ENCODE measurements at places on chromosomes 3 and 15.

DNA sequence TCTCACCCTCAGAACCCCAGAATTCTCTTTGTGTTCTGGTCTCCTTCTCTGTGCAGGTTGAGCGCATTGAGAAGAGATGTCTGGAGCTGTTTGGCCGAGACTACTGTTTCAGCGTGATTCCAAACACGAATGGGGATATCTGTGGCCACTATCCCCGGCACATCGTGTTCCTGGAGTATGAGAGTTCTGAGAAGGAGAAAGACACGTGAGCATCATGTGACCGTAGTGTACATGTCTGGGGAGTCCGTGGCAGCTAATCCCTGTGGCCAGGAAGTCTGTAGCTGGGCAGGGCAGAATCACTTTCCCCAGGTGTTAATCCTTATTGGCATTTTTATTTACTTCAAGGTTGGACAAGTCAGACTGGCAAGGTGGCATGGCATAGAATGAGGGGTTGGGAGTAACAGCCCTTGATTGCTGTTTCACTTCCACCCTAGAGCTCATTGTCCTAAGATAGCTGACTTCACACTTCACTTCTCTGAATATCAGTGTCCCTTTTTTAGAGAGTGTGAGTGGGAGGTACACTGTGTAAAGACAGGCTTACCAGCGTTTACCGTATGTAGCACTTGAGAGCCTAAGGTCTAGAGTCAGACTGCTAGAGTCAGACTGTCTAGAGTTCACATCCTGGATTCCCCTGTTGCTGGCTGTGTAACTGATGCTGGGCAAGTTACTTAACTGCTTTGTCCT lies 4.4 kb downstream of the MTMR14 start:
- DNase-seq: no peak

DNA sequence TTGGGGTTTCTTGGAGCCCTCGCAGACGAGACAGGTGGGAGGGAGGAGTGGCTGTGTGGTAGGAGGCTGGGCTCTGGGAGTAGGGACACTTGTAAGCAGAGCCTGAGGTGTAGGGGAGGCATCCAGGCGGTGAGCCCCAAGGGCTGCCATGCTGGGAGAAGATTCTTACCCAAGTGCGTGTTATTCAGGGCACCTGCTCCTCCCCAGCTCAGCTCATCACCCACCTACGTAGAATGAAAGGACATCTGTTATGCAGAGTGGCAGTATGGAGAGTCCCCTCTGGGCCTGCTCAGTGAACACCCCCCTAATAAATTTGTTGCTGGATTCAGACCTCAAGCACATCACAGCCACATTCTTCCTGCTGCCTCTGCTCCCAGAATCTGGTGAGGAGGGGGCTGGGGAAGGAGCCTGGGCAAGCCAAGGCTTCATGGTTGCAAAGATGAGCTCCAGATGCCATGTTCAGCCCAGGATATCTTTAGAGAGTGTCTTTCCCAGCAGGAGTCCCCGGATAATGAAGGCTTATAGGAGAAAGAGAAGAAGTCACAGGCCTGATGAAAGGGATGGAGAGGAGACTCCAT lies 261.8 kb downstream of the EPHB1 start:
- DNase-seq: no peak

DNA sequence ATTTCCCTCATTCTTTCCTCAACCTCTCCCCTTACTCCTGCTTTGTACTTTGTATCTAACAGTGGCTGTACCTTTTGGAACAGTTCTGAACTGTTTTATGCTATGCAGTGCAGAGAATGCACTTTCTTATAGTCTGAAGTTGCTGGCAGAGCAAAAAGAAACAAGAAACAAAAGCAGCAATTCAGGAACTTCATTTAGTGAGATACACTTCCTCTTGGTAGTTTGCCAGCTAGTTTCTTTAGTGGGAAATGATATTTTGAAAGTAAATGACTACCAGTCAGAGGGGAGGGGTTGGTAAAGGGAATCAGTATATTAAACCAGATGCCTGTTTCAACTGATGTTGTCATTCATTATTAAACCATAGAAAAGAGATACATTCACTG lies 55.0 kb upstream of the CHD2 start:
- no peak for DNase-seq

DNA sequence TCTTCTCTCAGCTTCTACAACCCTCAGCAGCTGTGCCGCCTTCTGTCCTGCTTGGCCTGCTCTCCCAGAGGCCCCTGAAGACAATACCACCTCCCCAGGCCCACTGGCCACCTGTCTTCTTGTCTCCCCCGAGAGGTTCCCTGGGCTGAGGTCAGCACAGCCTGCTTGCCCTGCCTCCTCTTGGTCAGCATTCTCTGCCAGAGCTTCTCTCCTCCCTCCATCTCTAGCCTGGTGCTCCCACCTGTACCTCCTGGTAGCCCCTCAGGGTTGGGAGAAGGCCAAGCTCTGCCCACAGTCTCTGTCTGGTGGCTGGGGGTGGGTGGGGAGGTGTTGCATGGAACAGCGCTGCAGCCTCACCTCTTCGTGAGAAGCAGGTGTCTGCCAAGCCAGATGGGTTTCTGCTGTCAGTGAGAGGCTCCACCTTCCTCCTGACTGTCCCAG lies 5.6 kb upstream of the ISLR start:
- no peak for DNase-seq

GRCh38 chr3:181712226-181712552 lies 464 bp downstream of the SOX2 start:
- no peak for DNase-seq

DNA sequence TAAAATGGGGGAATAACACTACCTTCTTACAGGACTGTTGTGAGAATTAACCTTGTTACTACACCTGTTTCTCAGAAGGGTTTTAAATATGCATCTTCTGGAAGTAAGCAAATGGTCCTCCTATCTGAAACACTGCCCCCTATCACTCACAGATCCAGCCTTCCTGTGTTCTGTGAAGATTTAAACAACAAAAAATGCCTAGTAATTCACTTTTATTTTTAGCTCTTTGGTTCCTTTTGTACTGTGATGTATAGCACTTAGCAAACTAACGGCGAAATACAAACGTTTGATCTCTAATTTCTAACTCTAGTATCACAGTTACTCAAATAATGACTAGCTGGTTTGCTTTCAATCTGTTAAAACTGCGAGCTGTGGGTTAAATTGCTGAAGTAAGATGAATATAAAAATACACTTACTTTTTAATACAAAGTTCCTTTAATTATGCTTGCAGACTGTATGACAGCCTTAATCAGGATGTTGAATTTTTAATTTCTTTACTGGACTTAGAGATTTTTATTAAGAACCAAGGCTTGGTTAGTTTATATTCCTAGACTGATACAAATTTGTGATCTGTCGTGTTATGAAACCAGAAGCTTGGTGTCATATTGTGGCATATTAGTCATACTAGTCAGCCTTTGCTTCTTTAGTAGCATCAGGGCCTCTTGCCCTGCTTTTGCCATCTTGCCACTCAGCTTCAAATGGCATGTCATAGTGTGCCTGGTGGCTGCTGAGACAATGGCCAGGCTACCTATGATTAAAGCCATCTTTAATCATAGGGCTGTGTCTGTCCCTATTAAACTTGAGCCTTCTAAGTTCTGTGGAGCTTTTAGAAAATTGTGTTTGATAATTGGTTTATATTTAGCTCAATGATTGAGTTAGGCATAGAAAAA lies 9.2 kb downstream of the EIF3J start:
- no peak for DNase-seq

DNA sequence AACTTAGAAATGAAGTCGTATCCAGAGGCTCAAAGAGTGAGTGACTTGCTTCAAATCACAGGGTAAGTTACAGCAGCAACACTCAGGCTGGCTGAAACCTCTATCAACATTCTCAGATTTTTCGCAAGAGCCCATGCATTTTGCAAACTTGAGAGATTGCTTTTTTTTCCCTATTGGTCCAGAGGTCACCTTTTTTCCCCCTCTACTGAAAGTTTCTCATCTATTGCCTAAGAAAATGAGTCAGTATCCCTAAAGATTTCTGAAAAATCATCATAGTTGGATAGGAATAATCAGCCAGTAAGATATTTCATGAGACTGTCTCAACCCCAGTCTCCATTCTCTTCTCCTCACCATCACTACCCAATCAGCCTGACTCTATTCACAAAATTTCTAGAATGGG lies 410.6 kb downstream of the FOXP1 start:
- no peak for DNase-seq

GRCh38 chr3:179544981-179545645 lies 17.6 kb upstream of the ACTL6A start:
- no peak for DNase-seq

GRCh38 chr3:45486926-45487325 lies 98.5 kb downstream of the LARS2 start:
- DNase-seq: no peak

GRCh38 chr3:12235691-12236090 lies 53.2 kb upstream of the PPARG start:
- no peak for DNase-seq

DNA sequence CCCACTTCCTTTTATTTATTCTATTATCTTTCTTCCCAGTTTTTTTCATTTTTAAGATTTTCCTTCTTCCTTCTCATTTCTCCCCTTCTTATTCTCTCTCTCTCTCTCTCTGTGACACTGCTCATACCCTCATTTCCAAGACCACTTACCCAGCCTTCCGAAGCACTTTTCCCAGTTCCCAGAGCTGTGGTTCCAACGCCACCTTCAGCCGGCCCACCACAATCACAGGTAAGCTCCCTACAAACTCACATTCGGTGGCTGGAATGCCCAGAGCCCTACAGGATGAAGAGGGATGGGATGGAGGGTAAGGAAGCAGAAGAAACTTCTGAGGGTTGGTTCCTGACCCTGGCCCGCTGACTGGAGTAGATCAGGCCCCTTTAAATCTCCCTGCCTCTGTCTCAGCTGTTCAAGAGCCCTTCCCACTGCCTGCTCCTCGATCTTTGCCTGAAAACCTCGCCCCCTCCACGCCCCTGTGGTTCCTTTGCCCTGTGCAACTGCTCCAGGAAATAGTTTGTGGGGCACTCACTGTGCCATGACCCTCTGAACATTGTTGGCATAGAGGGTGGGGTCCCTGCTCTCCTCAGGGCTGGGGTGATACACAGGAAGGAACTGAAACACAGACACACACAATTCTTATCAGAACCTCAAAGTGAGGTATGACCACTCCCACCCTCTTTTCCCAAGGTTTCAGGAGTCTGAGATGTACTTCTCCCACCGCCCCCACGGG lies 4.8 kb downstream of the LPCAT4 start:
- no peak for DNase-seq

DNA sequence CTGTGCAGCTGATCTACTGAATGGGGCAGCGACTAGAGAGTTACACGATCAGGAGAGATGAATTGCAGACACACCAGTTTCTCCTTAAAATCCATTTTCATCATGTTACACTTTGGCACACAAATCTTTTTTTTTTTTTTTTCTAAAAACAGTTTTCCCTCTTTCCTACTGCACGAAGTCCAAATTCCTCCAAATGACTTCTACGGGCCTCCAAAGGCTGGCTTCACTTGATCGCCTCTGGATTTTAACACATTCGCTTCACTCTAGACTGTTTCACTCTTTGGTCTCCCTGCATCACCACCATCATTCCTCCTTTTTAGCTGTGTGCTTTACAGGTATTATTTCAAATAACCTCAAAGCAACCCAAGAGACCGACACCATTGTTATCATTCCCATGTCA lies 268.6 kb downstream of the RORA start:
- DNase-seq: no peak

GRCh38 chr15:80727596-80727995 lies 32.5 kb downstream of the ABHD17C start:
- no peak for DNase-seq

DNA sequence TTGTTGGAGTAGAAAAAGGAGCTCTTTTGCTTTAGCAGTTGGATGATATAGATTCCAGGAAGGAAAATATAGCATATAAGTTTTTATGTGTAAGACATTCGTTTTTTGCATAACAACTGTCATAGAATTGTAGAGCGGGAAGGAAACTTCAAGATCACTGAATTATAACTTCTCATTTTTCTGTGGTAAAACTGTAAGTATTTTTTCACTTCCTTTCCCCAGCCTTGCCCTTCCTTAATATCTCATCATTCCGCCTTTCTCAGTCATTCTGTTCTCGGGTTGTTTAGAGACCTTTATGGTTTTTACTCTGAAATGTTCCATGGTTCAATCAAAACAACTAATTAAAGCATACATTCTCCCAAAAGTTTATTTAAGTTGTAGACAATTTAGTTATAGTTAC lies 1.1 kb downstream of the EAF2 start:
- no peak for DNase-seq

- DNase-seq: no peak
Measured at GRCh38 chr3:188353426-188353825, 199.5 kb downstream of the LPP start.

DNA sequence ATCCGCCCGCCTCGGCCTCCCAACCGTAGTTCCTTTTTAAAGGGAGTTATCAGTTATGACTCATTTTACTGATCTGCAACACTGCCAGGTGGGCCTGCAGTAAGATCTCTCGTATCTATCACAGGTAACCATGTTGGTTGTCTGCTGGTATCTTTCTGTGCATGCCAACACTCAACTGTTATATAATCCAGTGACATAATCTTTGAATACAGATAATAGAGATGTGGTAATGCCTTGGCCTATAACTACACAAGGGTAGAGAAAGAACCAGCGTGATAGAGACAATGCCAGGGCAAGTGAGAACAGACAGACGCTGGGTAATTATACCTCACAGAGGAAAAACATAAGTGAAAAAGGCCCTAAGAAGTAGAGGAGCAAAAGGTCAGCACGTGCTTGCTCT lies 11.0 kb upstream of the ARPP19 start:
- no peak for DNase-seq

DNA sequence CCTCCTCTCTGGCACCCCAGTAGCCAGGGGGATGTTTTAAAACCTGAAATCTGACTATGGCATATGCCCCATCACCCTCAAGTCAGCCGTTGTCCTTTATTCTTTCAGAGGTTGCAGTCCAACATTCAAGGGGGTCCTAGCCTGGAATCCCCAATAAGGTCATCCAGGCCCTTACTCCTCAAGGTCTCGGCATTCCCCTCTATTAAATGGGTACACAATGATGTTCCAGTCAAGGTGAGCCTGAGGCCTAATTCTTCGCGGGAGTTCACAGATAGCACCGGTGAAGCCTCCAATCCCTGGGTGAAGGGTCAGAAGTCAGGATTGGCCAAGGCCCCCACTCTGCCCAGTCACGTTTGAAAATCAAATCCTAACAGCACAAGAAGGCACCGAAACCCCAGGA lies 8.1 kb upstream of the SEMA3F start:
- DNase-seq: no peak

- DNase-seq: no peak
Measured at GRCh38 chr3:171415070-171415469, 45.1 kb downstream of the TNIK start.

- no peak for DNase-seq
Measured at GRCh38 chr3:59128685-59129084, 78.9 kb upstream of the CFAP20DC start.

GRCh38 chr3:133469140-133469731 lies 69.4 kb downstream of the BFSP2 start:
- DNase-seq: peak; percentile 69

DNA sequence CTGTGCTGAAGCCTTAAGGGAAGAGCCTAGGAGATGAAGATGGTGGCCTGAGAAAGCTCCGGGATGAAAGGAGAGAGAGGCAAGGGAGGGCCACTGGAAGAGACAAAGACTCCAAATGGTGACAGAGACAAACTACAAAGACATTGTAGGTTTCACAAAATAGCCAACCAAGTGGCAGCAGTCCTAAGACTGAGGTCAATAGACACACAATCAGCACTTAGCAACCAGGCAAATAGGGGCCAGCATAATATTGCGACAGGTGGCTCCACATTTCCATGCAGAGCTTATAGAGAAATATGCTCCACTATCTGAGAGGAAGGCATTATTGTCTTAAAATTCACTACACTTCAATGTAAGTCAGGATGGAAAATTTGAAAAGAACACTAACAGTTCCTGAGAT lies 22.1 kb upstream of the MYO5C start:
- no peak for DNase-seq

GRCh38 chr3:14598143-14598569 lies 53.4 kb upstream of the CCDC174 start:
- peak; percentile 14 for DNase-seq

Data from thyroid gland (tissue), 4 donors.